CD4-positive, CD25-positive, alpha-beta regulatory T cell (primary cell): ENCODE measurements at places on chromosomes 5 and 9. TPM values are rescaled to one million over a fixed set of nuclear protein-coding genes. Genes with fewer than 3 reads are reported as not detected.

GRCh38 chr9:97660847-97661246 is 27.2 kb downstream of the NCBP1 start:
- no peak for DNase-seq

DNA sequence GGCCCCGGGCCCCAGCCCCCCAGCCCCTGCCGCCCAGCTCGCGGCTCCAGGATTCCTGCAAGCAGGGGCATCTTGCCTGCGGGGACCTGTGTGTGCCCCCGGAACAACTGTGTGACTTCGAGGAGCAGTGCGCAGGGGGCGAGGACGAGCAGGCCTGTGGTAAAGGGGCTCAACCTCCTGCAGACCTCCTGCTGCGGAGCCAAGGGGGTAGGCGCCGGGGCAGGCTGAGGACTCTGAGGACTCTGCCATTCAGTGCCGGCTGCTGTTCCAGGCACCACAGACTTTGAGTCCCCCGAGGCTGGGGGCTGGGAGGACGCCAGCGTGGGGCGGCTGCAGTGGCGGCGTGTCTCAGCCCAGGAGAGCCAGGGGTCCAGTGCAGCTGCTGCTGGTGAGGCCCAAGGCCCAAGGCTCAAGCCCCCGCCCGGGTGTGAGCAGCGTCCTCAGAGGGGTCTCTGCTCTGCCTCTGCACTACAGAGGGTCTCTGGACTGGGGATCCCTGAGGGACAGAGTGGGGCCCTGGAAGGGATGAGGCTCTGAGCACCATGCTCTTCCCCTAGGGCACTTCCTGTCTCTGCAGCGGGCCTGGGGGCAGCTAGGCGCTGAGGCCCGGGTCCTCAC is 3.4 kb downstream of the MAMDC4 start:
- DNase-seq = no peak

DNA sequence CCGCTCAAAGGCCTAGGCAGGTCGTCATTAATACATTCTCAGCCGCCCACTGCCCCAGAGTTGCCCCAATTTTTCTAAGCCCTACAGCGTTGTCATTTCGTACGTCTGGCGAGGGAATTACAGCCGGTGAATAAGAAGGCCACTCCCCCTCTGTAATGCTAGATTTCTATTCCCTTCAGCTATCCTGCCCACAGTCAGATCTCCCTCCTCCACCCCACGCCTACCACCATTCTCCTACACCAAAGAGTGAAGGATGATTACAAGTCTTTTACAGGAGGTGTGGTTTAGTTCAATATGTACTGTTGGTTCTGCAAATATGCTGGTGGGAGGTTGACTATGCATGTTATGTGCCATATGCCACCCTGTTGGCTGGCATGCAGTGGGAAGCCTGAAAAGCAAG is 83.7 kb upstream of the SMIM15 start:
- no peak for DNase-seq

- DNase-seq = no peak
These were observed 108.1 kb upstream of the SPRY4 start for GRCh38 chr5:142432961-142433360.

- DNase-seq = no peak
These were observed 453.3 kb downstream of the DIRAS2 start for GRCh38 chr9:90189306-90189705.

The SLC6A7 gene
- not detected for polyA plus RNA-seq

DNA sequence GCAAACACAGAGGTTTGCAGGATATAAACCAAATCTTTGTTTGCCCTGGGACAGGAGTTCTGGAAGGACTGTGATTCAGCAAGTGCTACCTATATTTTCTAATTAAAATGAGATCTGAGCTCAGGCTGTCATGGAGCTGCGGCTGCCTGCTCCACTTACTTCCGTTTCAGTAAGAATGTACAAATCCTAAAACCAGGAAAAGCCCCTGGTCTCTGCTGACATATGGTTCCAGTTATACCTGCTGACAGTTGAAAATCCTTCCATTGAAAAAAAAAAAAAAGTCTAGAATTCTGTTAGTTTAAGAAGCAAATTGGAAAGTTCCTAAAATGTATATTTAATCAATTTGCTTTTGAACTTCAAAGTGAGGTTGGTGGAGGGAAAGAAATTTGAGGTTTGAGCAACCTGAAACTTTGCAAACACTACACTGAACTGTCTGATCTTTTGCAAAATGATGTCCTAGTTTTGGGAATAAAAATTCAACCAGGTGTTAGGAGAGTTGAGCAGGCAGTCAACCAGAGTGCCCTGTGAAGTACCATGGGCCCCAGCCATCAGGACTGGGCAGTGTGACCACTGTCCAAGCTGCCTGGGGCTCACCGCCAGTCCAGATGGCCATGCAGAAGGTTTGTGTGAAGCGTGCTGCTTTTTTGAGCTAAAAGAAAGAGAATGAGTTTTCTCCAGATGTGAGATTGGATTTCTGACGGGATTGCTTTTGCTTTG is 50.6 kb downstream of the SHB start:
- DNase-seq = no peak

DNA sequence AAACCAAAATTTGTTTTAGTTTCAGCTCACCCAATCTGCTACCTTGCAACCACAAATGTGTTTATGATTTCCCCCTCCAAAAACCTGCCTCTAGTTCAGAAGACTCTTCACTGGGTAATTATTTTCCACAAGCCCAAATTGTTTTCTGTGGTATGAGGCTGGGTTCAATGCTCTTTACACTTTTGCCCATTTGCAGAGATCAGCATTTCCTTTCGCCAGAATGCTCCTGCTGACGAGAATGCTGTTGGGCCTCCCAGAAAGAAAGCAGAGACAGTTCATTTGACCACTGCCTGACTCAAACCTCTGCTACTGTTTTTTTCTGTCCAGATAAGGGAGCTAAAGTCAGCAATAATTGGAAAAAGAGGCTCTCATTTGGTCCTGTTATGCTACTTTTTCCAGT is 427.3 kb downstream of the PDE4D start:
- no peak for DNase-seq

GRCh38 chr5:32383065-32383464 is 61.5 kb downstream of the ZFR start:
- DNase-seq = no peak

- no peak for DNase-seq
These were observed 98.9 kb upstream of the FCN2 start for GRCh38 chr9:134781591-134782302.

The ROPN1L gene
- 4.2 TPM for polyA plus RNA-seq
